Fibroblast of skin of right biceps (primary cell): ENCODE measurements at places on chromosomes 4 and X.

DNA sequence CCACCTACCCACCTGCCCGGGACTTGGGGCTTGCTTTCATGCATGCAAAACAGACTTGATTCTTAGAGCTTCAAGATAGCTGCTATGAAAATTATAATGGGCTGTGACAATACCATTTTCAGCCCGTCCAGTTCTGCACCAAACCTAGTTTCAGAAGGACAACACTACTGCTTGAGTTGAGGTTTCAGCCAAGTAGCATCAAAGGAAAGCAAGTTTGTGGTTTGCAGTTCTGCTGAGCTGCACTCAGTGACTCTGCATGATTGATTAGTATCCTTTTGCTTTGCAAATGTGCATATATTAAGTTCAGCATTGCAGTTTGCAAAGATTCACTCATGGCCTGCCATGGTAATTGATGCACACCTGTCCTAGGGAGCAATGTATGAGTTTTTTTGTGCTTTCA is 442.7 kb downstream of the RPA4 start:
- DNase-seq: no peak

DNA sequence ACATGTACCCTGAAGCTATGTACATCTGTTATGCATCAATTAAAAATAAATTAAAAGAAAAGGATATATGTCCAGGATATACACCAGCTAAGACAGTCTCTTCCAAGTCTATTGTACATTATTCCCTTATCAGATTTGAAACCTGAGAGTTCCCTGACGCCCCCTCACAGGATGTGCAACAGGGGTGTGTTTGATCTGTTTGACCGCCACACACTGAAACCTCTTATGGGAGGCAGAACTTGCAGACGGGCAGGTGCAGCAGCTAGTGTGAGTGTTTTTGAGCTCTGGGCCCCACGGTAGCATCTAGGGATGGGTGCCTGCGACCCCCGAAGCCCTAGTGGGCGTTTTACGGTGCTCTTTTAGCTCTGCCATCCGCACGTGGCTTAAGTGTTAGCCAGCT is 4.7 kb downstream of the XG start:
- DNase-seq: no peak

DNA sequence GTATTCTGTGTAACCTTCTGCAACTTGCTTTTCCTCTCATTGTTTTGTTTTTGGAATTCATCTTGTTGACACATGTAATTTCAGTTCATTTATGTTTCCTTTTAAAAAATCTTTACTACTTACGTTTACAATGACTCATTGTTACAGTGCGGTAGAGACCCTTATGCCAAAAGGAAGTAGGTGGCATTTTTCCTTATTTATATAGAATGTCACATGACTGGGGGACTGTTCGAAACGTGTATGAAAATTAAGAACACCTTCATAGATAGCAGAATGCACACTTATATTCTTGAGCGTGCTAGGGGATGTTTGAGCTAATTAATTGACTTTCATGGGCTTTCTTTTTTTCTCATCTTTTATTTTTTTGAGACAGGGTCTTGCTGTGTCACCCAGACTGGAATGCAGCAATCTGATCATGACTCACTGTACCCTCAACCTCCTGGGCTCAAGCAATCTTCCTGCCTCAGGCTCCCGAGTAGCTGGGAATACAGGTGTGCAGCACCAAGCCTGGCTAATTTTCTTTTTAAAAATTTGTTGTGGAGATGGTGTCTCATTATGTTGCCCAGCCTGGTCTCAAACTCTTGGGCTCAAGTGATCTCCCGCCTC is 7.3 kb downstream of the REPS2 start:
- DNase-seq: no peak

GRCh38 chr4:41506130-41506529 is 31.8 kb upstream of the LIMCH1 start:
- peak; percentile 76 for DNase-seq

GRCh38 chr4:188158336-188158735 is 19.1 kb downstream of the TRIML1 start:
- DNase-seq: no peak

GRCh38 chr4:74755486-74755885 is 38.8 kb downstream of the BTC start:
- DNase-seq: no peak

DNA sequence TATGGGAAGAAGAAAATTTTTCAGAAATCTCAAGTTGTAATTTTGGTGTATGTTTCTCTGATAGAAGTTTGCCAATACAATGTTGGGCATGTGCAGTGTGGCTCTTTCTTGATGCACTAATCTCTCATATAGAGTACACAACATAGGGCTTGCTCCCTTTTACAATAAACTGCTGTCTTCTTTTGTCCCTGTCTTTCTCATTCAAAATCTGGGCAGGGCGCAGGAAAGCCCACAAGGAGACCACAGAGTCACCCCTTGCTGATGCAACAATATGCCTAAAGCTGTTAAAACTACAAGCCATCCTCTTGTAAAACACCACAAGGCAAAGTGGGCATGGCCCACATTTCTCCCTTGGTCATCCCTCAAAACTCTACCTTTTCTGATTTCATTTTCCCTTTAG is 63.4 kb upstream of the TBC1D9 start:
- DNase-seq: no peak

DNA sequence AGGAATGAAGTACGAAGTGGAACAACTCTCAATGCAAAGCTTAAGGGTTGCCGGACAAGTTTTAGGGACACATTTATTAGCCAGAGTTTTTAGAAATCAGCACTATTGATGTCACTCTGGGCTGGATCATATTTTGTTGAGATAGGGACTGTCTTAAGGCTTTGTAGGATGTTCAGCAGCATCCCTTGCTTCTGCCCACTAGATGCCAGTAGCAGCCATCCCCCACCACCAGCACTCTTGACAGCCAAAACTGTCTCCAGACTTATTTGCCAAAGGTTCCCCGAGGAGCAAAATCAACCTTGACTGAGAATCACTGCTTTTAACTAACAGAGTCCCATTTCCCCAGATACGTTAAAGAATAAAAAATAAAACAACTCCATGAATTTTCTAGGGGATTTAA is 1497.3 kb downstream of the STIM2 start:
- DNase-seq: peak; percentile 38

DNA sequence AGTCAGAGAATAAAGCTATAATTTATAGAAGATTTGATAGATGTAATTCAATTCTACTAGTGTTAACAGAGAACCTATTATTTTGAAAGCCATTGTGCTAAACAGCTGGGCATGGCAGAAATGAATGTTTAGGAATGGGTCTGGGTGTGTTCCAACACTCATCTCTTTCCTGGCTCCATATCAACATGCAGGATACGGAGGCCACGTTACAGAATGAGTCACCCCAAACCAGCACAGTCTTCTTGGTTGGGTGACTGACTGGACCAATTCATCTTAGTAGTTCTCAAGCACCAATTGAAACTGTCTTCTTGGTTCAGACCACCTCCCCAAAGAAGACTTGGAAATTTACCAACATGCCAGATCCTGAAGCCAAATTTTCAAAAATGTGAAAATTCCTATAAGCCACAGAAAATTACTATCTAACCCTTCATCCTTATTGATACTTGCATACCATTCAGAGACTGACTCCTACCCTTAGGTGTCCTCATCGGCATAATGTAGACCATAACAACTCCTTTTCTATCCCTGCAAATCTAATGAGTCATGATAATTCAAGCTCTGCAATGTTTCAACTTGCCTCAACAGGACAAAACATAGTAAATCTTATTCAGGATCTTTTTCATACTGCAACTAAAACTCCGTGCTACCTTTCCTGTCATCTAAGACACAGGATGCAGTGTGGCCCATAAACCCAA is 52.0 kb upstream of the ATOH1 start:
- peak; percentile 55 for DNase-seq

GRCh38 chrX:3286196-3286945 is 60.1 kb downstream of the MXRA5 start:
- peak; percentile 91 for DNase-seq

- no peak for DNase-seq
Measured at GRCh38 chrX:85375333-85375738, 4.1 kb downstream of the POF1B start.

DNA sequence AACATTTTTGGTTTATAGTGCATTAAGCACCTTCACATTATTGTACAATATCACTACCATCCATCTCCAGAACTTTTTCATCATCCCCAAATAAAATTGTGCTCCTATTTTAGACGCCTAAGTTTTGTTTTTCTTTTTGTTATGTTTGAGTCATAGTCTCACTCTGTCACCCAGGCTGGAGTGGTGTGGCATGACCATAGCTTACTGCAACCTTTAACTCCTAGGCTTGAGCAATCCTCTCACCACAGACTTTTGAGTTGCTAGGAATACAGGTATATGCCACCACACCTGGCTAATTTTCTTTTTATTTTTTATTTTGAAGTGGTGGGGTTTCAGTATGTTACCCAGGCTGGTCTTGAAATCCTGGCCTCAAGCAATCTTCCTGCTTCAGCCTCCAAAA is 33.9 kb downstream of the PRSS12 start:
- no peak for DNase-seq

DNA sequence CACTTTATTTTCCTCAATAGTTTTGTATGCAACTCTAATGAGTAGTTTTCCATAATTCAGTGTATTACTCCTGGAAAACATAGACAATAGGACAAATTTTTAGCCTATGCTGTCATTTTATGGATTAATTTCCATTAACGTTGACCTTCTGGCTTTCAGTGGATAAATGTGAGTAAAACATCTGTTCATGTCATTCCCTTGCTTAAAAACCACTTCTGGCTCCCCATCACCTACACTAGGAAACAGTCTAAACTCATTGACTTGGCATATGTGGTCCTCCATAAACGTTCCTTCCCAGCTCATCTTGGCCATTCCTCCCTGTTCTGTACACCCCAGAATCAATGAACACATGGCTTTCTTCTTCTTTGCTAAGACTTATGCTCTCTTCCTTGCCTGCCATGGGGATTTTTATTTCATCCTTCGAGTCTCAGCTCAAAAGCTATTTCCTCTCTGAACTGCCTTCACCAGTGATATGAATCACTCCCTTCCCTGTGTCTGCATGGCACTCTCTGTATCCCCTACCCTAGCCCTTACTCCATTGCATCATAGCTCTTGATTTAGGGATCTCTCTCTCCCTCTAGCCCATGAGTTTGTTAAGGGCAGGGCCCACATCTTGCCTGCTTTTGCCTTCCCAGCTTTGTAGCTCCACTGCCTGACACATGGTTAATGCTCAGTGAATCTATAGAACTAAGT is 34.8 kb downstream of the DOCK11 start:
- DNase-seq: peak; percentile 66

DNA sequence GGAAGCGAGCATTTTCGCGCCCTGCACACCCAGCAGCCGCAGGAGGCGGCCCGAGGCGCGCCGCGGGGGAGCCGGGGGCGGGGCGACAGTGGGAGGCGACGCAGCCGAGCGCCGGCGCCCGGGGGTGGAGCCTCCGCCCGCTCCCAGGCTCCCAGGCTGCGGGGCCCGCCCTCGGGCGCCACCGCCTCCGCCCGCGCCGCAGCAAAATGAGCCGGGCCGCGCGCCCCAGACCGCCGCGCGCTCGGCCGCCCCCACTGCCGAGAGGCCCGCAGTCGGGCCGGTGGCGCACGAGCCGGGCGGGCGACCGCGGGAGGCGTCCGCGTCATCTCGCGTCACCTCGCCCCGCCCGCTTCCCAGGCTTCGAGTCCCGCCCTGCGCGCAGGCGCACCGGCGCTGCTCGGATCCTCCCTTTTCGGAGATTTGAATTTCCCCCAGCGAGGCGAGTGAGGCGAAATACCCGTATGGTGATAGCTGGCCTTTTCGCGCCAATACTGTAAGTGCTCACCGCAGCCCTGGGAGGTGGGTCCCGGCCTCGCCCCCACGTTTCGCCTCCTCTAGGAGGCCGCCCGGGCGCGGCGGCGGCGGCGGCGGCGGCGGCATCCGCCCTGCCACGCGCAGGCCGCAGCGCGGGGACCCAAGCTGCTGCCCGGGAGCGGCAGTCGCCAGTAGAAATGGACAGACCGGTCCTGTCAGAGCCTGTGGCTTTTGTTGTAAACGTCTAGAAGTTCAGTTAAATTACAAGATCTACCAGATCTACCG is at the start of gene TMEM187:
TMEM187 (plus strand) TSS at position 387 of the 759 bp plus-strand sequence. CDS start 9,309 bp downstream, outside the sequence.
- DNase-seq: peak; percentile 93

DNA sequence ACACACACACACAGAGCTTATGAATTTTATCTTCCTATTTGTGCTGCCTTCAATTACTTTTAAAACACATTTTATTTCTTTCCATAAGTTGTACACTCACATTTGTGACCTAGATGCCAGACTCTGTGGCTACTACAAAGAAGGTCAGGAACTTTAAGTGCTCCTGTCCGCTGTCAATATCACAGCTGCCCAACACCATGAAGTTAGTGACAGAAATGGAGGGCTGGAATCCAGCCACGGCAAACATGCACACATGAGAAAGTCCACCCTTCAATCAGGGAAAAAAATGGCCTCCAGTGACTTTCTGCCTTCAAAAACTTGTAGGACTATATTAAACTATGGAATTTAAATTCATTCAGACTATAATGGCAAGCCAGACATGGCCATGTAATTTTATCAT is 334.4 kb upstream of the FSTL5 start:
- no peak for DNase-seq

DNA sequence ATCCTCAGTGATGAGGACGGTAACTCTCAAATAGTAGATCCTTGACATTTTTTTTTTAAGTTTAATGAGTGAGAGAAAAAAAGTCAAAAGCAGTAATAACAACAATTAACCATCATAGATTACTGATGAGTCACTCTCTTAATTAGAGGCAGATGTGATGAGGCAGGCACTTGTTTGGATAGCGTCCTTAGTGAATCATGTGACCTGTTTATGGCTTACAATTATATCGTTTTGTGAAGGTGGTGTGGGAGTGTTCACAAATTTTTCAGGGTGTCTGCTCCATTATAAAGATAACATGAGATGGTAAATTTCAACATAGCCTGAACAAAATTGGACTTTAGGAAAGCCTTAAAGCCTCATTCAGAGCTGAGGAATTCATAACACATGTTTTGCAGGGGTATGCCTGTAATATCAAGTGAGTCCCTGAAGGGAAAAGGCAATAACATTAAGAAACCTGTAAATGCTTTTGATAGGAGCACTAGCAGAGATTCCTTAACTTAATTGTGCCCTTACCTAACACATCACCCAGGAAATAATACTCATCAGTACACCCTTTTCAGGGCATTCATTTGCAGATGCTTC is 51.9 kb upstream of the XIAP start:
- DNase-seq: peak; percentile 77

DNA sequence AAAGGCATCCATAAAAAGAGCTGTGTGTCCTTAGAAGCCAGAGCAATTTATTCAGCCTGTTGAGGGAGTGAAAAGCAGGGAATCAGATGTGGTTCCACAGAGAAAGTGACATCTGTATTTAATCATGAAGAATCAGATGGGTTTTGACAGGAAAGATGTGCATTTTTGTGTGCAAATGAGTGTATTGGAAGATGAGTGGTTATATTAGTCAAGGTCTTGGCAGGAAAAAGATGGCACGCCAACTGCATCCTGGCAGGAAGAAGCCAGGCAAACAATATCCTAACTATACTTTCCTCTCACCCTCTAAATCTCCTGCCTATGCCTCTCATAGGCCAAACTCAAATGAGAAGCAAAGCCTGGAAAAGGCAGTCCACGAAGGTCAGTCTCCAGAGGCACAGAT is 59.1 kb downstream of the SCFD2 start:
- DNase-seq: peak; percentile 92

DNA sequence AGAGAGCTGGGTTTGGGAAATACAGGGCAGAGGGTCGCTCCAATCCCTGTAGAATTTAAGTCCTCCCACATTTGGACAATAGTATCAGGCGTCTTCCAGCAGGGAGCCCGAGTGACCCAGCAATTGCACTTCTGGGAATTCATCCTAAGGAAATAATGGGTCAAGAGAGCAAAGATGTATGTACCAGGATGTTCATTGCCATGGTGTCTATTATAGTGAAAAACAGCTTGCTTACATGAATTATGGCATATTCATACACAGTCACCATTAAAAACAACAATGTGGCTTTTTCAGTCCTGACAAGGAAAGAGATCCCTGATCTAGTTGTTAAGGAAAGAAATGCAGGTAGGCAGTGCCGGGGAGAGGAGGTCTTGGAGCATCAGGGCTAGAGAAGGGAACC is 167.7 kb downstream of the PJA1 start:
- no peak for DNase-seq
